Naive thymus-derived CD8-positive, alpha-beta T cell (primary cell): ENCODE measurements at places on chromosomes 6 and 20.

DNA sequence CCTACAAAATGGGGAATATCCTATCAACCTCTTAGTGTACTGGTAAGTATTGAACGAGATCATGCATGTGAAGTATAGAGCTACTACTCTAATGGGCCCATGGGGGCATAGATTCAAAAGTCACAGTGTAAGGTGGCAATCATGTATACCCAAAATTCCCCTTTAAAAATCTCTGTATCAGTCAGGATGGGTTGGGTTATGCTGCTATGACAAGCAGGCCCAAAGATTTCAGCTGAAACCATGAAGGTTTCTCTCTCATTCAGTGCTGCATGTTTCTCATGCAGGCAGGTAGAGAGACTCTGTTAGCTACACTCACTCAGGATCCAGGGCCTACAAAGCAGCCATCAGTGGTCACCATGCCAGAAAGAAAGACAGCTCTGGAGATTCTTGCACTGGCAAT lies 166.6 kb downstream of the MAFB start:
- DNase-seq: no peak

DNA sequence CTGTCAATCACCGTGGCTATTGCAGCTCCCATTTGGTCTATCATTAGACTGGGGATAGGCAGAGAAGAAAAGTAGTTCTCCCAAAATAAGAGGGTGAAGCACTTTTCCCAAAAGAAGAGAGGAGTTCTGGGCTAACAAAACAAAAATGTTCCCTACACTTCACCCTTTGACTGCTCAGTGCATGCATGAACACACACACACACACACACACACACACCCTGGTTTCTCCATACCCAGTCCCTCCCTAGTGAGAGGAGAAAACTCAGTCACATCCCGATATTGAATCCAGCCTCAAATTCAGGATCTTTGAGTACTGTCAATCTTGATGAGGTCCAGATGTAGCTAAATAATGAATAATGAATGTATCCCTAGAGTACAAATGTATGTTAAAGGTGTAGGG lies 4.6 kb upstream of the TBPL1 start:
- DNase-seq: no peak

- DNase-seq: no peak
These were observed 110.1 kb upstream of the HS3ST5 start for GRCh38 chr6:114452785-114453401.

GRCh38 chr6:90849686-90850085 lies 262.8 kb upstream of the MAP3K7 start:
- DNase-seq: no peak

DNA sequence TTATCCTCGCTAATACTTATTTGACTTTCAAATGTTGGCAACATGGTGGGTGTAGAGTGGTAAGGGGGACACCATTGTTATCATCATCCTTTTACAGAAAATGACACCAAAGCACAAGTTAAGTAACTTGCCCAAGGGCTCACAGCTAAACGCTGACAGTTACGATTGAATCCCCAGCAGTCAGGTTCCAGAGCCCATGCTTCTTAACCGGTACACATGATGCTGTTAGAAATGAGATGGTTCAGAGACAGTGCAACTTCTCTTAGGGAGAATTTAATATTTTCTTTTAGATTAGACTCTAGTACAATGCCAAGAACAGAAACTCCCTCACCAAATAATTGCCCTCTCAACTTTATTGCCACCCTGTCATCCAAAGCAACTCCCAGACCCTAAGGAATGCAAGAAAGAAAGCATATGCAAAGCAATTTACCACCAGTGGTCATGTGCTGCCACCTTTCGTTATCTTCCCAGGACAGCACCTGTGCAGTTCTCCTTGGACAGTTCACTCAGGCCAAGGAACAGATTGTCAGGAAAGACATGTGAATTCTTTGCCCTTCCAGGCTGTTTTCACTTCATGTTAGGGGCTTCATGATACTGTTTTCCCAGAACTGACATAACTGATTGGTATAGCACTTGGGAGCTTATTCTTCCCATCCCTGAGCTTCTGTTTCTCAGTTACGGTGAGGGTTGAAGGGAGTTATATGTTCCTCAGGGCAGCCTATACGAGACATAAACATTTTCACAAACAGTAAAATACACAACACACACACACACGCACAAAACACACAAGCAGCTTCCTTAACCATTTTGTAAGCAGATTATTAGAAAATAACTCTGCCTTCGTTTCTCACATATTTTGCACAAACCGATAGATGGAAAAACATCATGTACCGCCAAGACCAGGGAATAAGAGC lies 5.1 kb downstream of the HLA-DMA start:
- DNase-seq: peak; percentile 47

- DNase-seq: no peak
These were observed 109.5 kb downstream of the CLVS2 start for GRCh38 chr6:123105561-123105960.

DNA sequence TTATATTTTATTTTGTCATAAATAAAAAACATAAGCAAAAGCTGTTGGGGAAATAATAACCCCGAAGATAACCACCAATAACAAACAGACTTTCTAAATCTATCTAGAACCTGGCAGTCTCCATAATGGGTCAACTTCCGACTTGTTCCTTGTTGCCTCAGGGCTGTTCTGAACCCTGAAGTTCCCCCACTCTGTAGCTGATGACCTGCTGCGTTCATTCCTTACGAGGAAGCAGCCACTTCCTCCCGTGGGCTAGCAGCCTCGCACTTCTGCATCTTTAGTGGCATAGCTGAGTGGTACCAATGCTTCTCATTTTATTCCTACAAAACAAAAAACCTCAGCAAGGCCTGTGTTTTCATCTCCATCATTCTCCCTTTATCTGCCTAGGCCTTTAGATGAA lies 103.0 kb downstream of the PLEKHG1 start:
- DNase-seq: no peak

DNA sequence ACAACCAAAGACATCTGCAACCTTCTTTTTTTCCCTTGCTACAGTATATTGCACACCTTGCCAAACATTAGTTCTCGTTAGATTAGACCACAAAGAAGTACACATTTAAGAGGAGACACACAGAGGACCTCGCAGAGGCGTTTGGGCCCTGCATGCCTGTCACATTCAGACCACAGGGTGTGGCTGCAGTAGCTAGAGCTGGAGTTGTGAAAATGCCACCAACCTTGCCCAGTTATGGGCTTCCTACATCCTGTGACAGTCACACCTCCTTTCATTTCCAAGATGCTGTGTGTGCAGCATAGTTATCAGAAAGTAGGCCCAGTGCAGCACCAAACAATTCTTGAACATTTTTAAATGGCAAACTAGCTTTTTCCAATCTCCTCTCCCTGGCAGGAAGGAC lies 2.4 kb downstream of the SYNE1 start:
- DNase-seq: no peak

- DNase-seq: no peak
These were observed 51.4 kb upstream of the TNFAIP3 start for GRCh38 chr6:137815692-137816091.

GRCh38 chr6:21340573-21340972 lies 253.0 kb upstream of the SOX4 start:
- DNase-seq: no peak

DNA sequence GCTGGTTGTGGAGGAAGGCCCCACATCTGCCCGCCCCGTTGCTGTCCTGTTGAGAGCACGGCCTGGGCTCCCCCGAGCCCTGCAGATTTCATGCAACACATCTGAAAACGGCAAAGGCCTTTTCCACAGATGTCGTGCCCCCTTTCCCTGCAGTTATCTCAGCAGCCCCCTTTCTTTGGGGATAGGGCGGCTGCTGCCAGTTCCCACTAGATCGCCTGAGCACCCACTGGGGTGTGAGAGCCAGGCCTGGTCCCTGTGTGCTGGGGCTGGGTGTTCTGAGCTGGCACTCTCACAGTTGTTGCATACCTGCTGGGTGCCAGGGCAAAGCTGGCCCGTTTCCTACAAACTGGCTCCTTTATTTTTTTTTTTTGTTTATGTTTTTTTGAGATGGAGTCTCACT lies 12.3 kb upstream of the MTG2 start:
- DNase-seq: no peak

- DNase-seq: no peak
These were observed 207.3 kb downstream of the OTOR start for GRCh38 chr20:16955462-16955861.

- DNase-seq: no peak
These were observed 77.0 kb upstream of the B3GAT2 start for GRCh38 chr6:71033890-71034289.

GRCh38 chr6:113960795-113961194 lies 10.2 kb downstream of the HDAC2 start:
- DNase-seq: no peak

DNA sequence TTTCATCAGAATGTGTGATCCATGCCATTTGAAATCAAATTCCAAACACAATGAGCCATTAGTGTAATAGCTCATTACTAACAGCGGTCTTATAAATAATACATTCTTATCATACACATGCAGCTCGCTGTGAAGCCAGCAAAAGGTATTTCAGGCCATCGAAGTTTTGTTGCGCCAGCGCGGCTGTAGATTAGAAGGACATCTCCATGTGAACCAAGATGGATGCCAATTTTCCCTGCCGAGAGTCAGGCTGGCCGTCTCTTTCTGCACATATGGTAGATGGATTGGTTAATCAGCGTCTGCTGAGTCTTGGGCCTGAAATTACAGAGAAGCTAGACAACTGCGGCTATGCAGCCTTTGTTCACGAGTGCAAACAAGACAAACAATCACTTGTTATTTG lies 44.1 kb downstream of the CFAP61 start:
- no peak for DNase-seq

- no peak for DNase-seq
These were observed 5.9 kb downstream of the ADGRF5 start for GRCh38 chr6:46915866-46916265.

- no peak for DNase-seq
These were observed 63.2 kb downstream of the RAB44 start for GRCh38 chr6:36760685-36761435.

DNA sequence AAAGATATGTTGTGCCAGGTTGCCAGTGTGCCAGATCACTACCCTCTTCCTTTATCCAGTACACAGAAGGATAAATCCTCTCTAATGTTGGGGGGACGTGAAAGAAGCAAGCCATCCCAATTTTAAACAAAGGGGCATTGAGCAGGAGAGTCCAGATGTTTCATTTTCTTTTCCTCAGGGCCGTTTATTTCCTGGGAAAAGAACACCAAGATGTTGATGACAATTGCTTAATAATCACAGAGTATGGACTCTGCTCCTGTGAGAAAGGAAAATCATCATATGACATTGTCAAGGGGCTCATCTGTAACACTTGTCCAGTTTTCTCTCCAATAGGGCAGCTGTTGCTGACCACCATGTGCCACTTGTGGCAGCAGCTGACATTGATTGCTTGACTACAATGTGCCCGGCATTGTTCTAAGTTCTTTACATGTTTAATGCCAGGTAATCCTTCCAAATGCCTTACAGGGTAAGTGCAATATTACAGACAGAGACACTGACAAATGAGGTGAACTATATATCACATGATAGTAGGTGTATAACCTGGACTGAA lies 161.4 kb downstream of the CD109 start:
- DNase-seq: no peak

GRCh38 chr20:59598625-59599310 lies 5.6 kb upstream of the PHACTR3 start:
- DNase-seq: peak; percentile 13

- DNase-seq: no peak
These were observed 36.8 kb downstream of the ZMYND8 start for GRCh38 chr20:47319517-47320252.

DNA sequence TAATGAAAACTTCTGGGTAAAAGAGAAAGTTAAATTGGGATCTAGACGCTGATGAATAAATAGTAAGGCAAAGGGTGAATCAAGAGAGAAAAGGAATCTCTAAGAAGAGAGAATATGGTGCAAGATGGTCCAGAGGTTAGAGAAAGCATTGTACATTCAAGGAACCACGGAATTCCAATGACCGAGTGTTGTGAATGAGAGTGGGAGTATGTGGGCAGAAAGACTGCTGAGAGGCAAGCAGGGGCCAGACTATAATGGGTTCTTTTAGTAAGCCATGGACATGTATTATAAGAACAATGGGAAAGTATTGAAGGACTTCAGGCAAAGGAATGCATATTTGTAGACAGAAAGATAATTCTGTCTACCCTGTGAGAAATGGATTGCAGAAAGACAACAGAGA lies 45.2 kb downstream of the SPTLC3 start:
- DNase-seq: no peak

GRCh38 chr6:130778946-130779657 lies 48.1 kb upstream of the SMLR1 start:
- no peak for DNase-seq

GRCh38 chr6:49499623-49500022 lies at the start of gene GLYATL3:
GLYATL3 (plus strand) TSS chr6:49499923; CDS start chr6:49511991, 12,068 bp downstream.
- DNase-seq: no peak

- no peak for DNase-seq
These were observed 47.3 kb upstream of the MARCKS start for GRCh38 chr6:113809826-113810225.

- DNase-seq: no peak
These were observed 41.6 kb downstream of the CDKAL1 start for GRCh38 chr6:20575704-20576451.

- no peak for DNase-seq
These were observed 75.7 kb downstream of the SYNDIG1 start for GRCh38 chr20:24545168-24545567.

- DNase-seq: no peak
These were observed 22.4 kb downstream of the EDN3 start for GRCh38 chr20:59322585-59323454.
